NCI-H1930 (cell line): ENCODE measurements at places on chromosomes 2 and 18.

DNA sequence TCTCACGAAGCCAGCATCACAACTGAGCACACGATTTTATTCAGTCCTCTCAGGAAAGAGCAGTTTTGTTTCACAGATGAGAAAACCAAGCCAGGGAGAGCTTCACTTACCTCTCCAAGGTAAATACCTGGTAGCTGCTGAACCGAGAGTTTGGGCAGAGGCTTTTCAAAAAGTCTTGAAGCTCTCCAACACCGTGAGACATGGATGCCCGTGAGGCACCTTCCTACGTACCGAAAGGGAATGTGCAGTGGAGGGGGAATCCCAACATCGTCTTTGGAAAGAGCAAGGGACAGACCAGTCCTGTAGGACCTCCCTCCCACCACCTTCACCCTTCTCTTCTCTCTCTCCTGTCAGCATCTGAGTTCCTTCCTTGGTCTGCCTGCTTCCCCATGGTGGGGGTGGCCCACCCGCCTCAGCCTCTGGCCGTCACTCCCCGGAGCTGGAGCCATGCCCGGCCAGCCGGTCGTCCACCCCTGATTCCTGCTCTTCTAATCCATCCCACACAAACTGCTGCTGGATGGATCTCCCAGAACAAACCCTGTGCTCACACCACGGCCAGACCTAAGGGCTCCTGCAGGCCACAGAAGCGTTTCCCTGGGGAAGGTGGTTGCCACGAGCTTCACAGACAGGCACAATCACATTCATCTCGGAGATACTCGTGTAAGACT lies 97.3 kb upstream of the SNTG2 start:
- DNase-seq = no peak

GRCh38 chr2:62654876-62655359 lies 50.6 kb upstream of the EHBP1 start:
- no peak for DNase-seq

DNA sequence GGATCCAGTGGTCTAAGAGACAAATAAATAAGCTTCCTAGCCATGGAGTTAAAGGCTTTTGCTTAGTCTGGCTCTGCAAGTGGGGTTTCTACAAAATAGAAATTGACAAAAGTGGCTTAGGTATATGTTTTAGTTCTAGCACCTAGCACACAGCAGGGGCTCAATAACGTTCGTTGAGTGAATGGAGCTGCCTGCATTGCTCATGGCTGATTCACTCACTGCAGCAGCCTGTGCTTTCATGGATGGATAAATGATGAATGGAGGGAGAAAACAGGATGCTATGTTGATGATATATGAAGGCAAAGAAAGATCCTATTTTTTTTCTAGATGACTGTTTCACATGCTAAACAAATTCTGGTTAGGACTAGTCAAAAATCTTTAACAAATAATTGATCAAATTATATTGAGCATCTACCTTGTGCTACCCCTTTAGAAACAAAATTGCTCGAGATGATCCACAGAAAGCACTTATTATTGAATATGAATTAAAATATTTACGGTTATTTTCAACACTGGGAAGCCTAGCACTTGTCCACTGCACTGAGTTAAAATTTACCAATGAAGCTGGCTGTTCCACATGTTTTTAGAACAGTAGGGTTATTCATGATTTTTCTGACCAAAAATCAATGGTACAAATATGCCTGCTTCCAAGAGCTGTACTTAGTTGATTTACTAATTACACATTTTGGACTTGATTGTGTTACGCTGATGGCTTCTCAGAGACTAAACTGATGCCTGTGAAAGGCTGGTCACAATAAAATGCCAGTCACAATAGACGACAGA lies 39.6 kb downstream of the HDHD2 start:
- no peak for DNase-seq

DNA sequence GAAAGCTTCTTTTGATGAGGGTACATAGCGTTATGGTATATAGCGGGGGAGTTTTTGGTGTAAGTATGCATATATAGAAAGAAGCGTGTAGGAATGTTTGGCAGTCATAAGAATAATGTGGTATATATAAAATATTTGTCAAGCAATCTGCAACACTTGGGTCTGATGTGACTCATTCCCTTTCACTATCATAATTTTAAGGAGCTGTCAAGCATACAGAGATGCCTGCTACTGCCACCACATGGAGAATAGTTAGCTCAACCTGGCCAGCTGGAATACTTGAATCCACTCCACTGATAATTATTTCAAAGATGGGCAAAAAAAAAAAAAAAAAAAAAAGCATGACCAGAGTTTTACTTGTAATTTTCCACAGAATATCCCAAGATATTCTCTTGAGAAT lies 559.8 kb upstream of the REG3G start:
- DNase-seq = no peak

DNA sequence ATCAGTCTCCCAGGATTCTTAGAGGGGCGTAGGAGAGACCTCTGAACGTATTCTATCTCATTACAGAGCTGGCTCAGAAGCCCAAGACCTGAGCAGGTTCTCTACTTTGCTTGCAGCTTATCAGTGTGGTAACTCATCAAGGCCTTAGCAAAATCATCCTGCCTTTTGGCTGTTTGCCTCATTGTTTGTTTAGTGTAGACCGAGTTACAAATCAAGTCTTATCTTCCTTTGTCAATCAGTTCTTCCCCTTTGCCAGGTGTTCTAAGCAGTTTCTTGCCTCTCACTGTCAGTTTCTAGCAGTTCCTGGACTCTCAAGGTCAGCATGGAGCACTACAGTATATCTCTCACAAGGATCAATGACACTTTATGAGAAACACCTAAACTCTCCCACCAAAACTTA lies 30.9 kb upstream of the NAB1 start:
- DNase-seq = no peak

- no peak for DNase-seq
Measured at GRCh38 chr2:215722125-215722524, 286.3 kb upstream of the FN1 start.

DNA sequence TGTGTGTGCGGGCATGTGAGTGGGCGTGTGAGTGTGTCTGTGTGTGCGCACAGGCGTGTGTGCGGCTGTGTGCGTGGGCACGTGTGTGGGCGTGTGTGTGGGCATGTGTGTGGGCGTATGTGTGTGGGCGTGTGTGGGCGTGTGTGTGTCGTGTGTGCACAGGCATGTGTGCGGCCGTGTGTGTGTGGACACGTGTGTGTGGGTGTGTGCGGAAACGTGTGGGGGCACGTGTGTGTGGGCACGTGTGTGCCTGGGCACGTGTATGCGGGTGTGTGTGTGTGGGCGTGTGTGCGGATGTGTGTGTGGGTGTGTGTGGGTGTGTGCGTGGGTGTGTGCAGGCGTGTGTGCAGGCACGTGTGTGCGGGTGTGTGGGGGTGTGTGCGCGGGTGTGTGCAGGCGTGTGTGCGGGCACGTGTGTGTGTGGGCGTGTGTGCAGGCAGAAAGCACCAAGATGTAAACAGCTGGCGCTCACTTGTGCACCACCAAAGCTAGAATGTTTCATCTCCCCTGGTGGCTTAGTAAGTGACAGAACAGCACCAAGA lies 31.2 kb upstream of the ALKAL2 start:
- DNase-seq = no peak

DNA sequence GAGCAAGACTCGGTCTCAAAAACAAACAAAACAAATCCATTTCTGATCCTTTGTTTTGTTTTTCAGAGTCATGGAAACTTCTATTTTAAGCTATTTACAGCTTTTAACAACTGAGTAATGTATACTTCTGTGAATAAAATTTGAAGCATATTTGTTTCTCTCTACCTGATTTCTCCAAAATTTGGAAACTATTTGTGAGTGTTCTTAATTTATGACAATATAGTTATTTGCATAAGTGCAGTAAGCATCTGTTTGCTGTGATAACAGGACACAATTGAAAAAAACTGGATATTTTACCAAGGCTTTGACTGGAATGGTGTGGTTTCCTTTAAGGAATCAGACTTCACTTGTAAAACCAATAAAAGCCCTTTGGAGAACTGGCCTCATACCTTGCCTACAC lies 53.3 kb upstream of the GULP1 start:
- no peak for DNase-seq

- DNase-seq = no peak
Measured at GRCh38 chr2:174343623-174344455, 9.1 kb downstream of the SP9 start.

- DNase-seq = no peak
Measured at GRCh38 chr2:169511818-169512217, 2.3 kb downstream of the KLHL41 start.

GRCh38 chr2:235384624-235385023 lies 109.2 kb upstream of the AGAP1 start:
- DNase-seq = no peak

DNA sequence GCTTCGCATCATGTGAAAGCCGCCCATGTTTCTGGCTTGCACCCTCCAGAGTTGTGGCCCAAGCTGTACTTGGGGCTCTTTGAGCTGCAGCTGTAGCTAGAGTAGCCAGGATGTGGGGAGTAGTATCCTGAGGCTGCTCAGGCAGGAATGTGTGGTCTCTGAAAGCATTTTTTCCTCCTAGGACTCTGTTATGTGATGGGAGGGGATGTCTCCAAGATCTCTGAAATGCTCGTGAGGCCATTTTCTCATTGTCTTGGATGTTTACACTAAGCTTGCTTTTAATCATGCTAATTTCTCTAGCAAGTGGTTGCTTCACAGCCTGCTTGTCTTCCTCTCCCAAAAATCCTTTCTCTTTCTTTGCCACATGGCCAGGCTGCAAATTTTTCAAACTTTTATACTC lies 687.6 kb downstream of the DCDC2C start:
- no peak for DNase-seq

DNA sequence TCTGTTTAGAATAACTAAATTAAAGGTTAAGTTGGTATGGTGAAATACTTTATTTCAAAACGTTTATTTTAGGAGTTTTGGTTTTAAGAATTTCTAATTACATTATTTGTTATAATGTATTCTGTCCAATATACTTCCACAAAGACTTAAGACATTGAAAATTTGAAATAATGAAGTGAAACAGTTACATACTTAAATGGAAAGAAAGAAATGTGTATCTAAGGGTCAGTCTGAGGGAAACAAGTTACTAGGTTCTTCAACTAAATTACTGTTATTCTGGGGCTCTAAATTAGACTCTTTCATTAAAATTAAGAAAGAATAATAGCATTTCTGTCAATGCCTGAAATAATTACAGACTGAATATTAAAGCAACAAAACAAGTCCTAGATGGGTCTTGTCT lies 7.7 kb downstream of the HTR2B start:
- no peak for DNase-seq

DNA sequence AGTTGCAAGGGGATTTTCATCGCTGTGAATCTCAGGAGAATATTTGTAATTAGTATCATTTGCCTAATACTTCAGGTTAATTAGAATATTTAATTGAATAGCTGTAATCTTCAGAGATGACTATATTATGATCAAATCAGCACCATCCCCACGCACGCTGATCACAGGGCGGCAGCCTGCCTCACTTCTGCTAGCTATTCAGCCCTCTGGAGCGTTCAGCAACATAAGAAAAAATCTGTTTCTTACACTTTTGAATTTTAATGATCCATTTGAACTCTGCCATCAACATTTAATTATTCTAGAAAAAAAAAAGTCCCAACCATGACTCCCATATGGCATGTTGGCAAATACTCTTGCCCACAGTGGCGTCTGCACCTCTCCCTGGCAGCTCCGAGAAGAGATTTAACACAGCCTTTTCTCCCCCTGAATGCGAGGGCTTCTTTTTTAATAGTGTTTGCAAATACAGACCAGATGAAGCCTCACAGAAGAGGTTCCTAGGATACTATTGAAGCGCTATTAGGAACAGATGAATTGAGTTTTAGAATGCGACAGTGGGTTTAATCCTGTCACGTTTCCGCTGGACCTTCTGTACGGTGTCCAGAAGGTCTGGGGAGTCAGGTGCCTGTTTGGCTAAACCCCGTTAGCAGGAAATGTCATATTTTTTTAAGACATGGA lies 731.9 kb upstream of the SALL3 start:
- DNase-seq = no peak
